Vein endothelial cell (primary cell): ENCODE measurements at places on chromosomes 1 and 21. TPM values are rescaled to one million over a fixed set of nuclear protein-coding genes. Genes with fewer than 3 reads are reported as not detected.

Gene ATP5PB
- 252 and 295 TPM in 2 replicates for total RNA-seq

Gene DMRTA2
- not detected in 2 replicates for total RNA-seq

Gene KCNJ9
- total RNA-seq: not detected in 2 replicates

Gene KRTAP19-1
- not detected in 2 replicates for total RNA-seq
